ENCODE measurements at places on chromosomes 7 and 10. TPM values are rescaled to one million over a fixed set of nuclear protein-coding genes. Genes with fewer than 3 reads are reported as not detected.

The PDK4 gene
- 243 TPM for total RNA-seq

The STEAP4 gene
- total RNA-seq: 63.5 TPM

- H3K36me3 ChIP-seq: peaks cover 16% of the 10 kb centered on the region
- H3K27ac ChIP-seq: no peak overlapping the region
- no peaks in the 10 kb centered on the region for H3K27me3 ChIP-seq
- H3K4me1 ChIP-seq: no peaks in the 10 kb centered on the region
- H3K4me3 ChIP-seq: no peak overlapping the region
Observed at GRCh38 chr10:113692271-113692670, 12.6 kb downstream of the CASP7 start.

DNA sequence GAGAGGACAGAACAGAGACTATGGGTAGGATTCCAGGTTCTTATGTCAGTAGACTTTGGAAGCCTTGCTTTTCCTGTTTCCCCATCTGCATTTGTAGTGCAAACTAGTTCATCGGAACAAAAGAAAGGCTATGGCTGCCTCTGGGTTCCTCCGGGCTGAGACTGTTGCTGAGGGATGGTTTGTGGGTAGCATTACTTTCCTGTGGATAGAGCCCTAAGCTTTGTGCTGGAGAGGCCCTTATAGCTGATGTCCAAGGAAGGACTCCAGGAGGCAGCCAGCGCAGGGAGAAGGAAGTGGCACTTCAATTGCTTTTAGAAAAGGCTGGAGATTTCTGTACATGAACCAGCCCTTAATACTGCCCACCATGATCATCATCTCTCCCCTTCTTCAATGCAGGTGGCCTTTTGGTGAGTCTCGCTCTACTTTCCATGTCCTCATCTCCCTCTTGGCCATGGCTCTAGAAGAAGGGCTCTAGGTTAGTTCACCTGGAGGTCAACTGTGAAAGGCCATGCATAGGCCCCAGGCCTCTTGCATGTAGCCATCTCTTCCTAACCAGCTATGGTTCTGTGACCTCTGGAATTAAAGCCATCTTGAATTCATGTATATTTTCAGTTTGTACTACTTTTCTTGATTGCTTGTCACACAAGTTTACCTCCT is 15.4 kb downstream of the MXI1 start:
- H3K27me3 ChIP-seq: no peaks in the 10 kb centered on the region
- no peak overlapping the region for H3K4me3 ChIP-seq
- H3K4me1 ChIP-seq: peaks cover 39% of the 10 kb centered on the region
- peak overlapping the region; percentile 67 for H3K27ac ChIP-seq

GRCh38 chr7:11743016-11743415 is 89.0 kb downstream of the THSD7A start:
- H3K4me3 ChIP-seq: no peak overlapping the region
- peaks cover 7% of the 10 kb centered on the region for H3K4me1 ChIP-seq
- no peak for DNase-seq
- no peak overlapping the region for H3K27ac ChIP-seq
- H3K27me3 ChIP-seq: no peaks in the 10 kb centered on the region
- H3K36me3 ChIP-seq: no peaks in the 10 kb centered on the region

GRCh38 chr7:95501261-95501832 is 15.6 kb downstream of the ASB4 start:
- no peaks in the 10 kb centered on the region for H3K36me3 ChIP-seq
- no peaks in the 10 kb centered on the region for H3K4me1 ChIP-seq
- H3K27ac ChIP-seq: no peak overlapping the region
- no peak overlapping the region for H3K4me3 ChIP-seq
- no peaks in the 10 kb centered on the region for H3K27me3 ChIP-seq

The TMEM184A gene
- 4.3 TPM for total RNA-seq

DNA sequence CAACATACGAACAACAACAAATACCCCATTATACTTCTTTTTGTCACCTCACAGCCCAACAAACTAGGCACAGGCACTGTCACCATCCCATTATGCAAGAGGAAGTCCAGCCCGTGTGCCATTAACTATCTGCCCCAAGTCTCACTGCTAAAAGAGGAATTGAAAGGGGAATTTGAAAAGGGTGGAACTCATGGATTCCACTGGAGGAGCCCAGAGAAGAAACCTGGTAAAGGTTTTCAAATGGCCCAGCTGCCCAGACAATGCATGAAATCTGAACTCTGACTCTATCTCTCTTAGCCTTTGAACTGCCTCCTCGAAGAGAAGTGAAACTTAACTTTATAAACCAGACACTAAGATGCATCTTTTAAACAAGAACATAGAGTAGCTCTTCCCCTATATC is 130.0 kb downstream of the PLXNA4 start:
- no peaks in the 10 kb centered on the region for H3K27me3 ChIP-seq
- no peak overlapping the region for H3K27ac ChIP-seq
- no peaks in the 10 kb centered on the region for H3K4me1 ChIP-seq

DNA sequence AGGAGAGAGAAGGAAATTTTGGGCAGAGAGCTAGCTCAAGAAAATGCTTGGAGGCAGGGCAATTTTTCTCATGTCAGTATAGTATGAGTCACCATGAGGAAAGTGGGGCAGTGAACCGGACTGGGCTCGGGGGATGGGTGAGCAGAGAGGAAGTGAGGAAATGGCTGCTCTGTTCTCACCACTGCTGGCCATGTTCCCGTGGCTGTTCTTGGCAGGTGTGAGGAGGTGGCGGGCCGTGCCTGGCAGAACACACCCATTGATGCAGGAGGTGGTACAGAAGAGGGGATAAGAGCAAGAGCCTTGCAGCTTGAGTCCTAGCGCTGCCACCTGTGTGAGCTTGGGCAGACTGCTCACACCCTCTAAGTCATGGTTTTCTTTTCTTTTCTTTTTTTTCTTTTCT is 304.4 kb upstream of the LYZL1 start:
- no peak overlapping the region for H3K27ac ChIP-seq
- H3K27me3 ChIP-seq: no peaks in the 10 kb centered on the region
- H3K4me1 ChIP-seq: peaks cover 19% of the 10 kb centered on the region
- H3K36me3 ChIP-seq: no peaks in the 10 kb centered on the region
- DNase-seq: peak; percentile 89

The CYP26C1 gene
- 0.27 TPM for total RNA-seq

All from lower lobe of right lung (tissue), 2 donors.